Mononuclear cell (primary cell): ENCODE measurements at places on chromosomes 5 and 9. TPM values are rescaled to one million over a fixed set of nuclear protein-coding genes. Genes with fewer than 3 reads are reported as not detected.

The NXNL2 gene
- not detected for total RNA-seq

The BTNL8 gene
- total RNA-seq, result not detected

The HRCT1 gene
- not detected for total RNA-seq

The PCDHA2 gene
- not detected for total RNA-seq

The CMBL gene
- total RNA-seq, result 0.10 TPM

The GNE gene
- total RNA-seq, result 31.8 TPM

The TOR4A gene
- 5.4 TPM for total RNA-seq

The WNT8A gene
- total RNA-seq, result not detected
